Activated T-helper 17 cell treated with anti-CD3 and anti-CD28 coated beads, Interleukin-2, amount 50 U/mL, for 72 hours (primary cell): ENCODE measurements at places on chromosomes 16 and 17. TPM values are rescaled to one million over a fixed set of nuclear protein-coding genes. Genes with fewer than 3 reads are reported as not detected.

- ATAC-seq, result no peak
These were observed 55.2 kb downstream of the ACTG1 start for GRCh38 chr17:81457401-81457800.

DNA sequence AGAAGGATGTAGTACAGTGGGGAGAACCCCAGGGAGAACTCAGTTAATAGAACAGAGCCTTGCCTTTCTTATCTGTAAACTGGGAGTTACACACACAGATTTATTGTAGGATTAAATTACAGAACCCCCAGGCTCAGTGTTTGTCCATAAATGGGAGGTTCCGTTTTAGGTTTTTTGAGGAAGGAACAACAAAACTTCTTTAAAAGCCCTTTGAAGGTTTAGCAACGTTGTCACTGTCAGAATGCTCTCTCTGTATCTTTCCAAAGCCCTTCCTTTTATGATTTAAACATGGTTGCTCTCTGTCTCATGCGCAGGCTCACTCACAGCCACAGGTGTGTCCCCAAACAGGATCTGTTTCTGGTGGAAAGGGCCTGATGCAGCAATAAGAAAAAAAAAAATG, 9.4 kb upstream of the GNA13 start:
- ATAC-seq, result no peak

DNA sequence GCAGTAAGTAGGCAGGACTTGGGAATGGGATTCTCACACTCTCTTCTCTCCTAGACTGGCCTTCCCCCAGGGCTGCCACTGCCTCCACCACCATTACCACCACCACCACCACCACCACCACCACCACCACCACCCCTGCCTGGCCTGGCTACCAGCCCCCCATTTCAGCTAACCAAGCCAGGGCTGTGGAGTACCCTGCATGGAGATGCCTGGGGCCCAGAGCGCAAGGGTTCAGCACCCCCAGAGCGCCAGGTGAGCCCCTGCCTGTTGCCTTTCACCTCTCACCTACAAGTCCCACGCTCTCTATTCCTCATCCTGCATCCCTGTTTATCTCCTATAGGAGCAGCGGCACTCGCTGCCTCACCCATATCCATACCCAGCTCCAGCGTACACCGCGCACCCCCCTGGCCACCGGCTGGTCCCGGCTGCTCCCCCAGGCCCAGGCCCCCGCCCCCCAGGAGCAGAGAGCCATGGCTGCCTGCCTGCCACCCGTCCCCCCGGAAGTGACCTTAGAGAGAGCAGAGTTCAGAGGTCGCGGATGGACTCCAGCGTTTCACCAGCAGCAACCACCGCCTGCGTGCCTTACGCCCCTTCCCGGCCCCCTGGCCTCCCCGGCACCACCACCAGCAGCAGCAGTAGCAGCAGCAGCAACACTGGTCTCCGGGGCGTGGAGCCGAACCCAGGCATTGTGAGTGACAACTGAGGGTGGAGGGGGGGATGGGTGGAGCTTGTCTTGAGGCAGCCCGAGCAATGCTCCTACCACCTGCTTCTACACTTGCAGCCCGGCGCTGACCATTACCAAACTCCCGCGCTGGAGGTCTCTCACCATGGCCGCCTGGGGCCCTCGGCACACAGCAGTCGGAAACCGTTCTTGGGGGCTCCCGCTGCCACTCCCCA, 7.9 kb upstream of the TMEM88 start:
- no peak for ATAC-seq

DNA sequence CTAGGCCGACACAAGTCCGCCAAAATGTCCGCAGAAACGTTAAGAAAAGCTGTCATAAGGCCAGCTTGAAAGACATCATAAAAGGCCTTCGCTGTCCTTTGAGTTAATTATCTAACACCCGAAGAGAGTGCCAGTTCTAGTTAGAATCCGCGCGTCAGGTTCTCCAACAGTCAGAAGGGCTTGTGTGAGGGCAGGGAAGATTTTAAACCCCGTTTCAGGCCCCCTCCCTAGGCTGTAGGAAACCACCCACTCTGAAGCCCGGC, 729 bp upstream of the CLTC start:
- no peak for ATAC-seq

Gene ARHGAP27
- total RNA-seq, result 55.5 TPM

Gene C1QTNF8
- not detected for total RNA-seq

DNA sequence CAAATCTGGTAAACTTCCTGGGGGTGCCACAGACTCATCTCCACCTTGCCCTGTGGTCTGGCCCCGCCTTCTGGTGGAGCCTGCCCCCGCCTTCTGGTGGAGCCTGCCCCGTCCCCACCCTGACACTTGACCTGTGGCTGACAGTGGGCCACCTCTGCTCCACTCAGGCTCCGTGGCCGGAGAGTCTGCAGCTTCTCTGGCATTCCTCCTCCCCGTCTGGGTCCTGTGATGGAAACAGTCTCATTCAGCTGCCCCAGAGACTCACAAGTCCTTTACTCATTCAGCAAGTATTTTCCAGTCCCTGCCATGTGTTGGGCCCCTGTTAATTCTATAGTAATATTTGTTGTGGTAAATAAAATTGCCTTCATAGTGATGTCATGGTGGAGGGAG, 21.0 kb upstream of the G6PC1 start:
- ATAC-seq, result no peak

DNA sequence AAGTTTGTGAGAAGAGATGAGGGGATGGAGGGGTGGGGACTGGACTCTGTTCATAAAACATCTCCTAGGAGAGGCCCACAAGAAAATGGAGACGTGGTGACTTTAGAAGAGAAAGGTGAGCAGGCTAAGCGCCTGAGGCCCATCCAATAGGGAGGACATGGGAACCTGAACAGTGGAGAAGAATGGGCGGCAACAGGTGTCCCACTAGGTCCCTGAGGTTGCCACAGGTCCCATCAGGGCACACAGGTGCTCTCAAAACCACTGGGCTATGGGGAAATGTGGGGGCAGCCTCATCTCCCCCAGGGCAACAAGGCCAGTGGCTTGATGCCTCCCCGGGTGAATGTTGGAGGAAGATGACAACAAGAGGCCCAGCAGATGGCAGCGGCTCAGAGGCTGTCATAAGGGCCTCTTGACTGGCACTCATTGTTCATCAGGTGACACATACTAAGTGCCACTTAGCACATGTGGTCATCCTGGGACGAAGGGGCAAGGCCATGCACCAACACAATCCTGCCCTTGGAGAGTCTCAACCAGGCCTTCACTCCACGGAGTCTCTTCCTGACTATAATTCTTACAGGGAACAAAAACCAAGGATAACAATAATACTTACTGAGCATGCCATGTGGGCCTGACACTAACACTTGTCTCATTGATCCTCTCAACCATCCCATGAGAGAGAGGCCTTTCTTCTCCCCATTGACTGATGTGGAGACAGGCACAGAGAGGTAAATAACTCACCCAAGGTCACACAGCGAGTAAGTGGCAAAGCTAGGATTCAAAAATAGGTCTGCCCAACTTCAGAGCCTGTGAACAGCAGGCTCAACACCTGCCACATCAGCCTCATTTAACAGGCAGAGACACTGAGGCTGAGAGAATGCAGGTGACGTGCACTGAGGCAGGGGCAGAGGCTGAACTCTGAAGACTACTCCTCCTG, 38.0 kb downstream of the CUEDC1 start:
- ATAC-seq, result peak; percentile 46

DNA sequence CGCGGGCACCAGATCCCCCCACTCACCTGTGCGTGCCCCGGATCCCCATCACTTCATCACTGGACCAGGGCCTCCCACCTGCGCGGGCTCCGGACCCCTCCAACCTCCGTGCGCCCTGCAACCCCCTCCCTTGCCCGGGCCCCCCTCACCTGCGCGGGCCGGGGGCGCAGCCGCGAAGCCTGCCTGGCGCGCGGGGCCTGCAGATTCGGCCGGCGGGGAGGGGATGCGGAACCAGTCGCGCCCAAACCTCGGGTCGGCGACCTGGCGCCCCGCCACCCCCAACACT, 202 bp downstream of the CEP131 start:
- ATAC-seq, result no peak

Gene IL17C
- total RNA-seq, result 0.56 TPM

GRCh38 chr17:49631496-49631895, 46.4 kb downstream of the SPOP start:
- ATAC-seq, result no peak

DNA sequence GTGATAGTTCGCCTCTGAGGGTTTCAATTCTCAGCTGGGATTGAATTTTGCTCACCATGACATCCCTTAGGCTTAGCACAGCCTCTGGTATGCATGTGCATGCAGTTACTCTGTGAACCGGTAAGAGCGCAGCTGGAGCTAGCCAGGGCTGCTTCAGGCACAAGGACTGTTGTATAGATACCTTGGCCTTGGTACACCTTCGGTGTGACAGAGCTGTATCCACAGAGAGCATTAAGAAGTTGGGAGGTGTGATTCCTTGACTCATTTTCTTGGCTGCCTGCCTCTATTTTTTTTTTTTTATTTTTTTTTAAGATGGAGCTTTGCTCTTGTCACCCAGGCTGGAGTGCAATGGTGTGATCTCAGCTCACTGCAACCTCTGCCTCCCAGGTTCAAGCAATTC, 2.2 kb upstream of the NUTF2 start:
- ATAC-seq, result no peak

Gene HASPIN
- 12.4 TPM for total RNA-seq

- peak; percentile 47 for ATAC-seq
These were observed 37.7 kb downstream of the EPN2 start for GRCh38 chr17:19274893-19275292.

DNA sequence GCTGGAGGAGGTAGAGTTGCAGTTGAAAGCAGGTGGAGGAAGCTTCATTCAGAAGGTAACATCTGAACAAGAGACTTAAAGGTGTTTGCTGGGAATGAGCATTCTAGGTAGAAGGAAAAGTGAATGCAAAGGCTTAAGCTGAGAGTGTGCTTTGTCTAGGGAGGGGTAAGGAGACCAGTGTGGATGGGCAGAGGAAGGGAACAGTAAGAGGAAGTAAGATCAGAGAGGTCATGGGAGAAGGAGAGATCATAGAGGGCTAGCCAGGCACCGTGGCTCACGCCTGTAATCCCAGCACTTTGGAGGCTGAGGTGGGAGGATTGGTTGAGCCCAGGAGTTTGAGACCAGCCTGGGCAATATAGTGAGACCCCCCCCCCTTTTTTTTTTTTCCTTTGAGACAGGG, 3.3 kb downstream of the STX4 start:
- ATAC-seq, result no peak

Gene ATXN2L
- 246 TPM for total RNA-seq

- no peak for ATAC-seq
These were observed 314.5 kb downstream of the SEC14L1 start for GRCh38 chr17:77455111-77455890.

DNA sequence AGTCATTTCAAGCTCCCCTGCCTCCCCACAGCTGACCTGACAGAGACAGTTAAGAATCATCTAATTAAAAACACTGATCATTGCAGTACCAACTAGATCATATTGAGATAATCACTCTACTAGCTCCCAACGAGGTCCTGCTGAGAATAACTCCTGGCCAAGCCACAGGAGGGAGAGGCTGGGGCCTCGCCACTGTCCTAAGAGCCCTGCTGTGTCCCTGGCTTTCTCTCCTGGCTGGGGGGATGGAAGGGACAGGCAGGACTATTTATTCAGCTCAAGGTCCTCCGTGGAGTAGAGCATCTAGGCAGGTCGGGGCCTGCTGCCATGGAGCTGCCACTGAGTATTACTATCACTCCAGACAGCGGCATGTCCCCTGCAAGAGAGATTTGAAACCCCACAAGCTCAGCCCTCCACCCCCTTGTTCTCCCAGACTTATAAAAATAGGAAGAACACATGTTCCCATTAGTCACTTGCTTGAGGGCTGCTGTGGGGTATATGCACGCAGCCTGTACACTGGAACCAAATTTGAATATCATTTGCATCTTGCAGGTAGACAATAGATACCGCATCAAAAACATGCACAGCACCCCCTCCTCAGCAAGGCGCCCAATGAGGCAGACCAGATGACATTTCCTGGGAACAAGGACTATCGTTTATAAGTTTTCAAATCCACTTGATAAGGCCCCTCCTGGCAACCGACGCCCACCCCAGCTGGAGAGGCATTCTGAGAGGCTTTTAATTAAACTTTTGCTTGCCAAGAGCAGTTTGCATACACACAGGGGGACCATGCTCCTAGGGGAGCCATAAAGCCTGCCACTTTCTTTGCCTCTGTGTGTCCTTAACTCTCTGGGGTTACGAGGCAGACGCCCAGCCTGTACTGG, 385.2 kb upstream of the ZFHX3 start:
- no peak for ATAC-seq

DNA sequence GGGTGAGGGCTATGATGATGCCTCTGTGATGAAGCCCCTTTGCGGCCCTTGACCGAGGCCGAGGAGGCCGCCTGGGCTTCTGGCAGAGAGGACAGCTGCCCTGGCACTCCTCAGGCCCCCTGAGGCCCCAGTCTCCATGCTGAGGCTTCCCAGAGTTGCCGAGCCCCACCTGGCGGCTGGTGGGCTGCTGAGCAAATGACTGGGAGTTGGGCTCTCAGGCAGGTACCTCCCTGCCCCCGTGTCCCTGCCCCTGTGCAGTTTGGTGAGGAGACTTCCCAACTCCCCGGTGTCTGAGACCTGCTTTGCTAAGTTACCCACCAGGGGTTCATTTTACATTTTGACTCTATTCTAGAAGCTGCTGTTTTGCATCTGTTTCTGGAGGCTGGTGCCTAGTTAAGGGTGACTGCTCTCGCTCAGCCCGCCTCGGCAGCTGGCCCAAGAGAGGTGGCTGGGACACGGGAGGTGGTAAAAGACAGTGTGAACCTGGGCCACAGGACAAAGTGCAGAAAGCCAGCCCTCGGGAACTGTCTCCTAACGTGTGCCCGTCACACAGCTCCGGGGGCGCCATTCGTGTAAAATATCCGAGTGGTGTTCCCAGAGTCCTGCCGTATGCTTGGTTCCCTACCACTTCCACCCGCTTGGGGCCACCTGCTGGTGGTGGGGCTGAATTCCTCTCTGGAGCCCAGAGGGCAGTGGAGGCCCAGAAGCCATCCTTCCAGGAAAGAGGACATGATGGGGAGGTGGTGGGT, 134.5 kb downstream of the RAB11FIP4 start:
- ATAC-seq, result no peak
